Stimulated activated CD4-positive, alpha-beta T cell treated with anti-CD3 and anti-CD28 coated beads, Interleukin-2, amount 100 ng/mL, for 24 hours (primary cell): ENCODE measurements at places on chromosomes 1 and 21.

GRCh38 chr1:24939040-24939674, 9.1 kb upstream of the RUNX3 start:
- no peak for DNase-seq

DNA sequence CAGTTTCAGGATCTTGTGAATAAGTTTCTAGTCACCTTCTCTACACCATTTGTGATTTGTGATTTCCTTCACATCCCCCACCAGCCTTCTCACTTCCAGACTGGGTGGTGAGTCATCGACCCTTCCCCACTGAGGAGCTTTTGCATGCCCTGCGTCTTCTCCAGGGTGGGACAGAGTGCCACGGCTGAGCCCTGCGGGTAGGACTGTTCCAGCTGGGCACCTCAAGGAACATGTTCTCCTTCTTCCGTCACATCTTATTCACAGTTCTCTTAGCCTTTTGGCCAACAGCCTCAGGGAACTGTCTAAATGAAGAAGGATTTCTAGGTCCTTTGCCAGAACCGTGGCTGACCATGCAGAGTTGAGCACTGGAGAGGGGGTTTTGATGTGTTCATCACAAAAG, 116.5 kb downstream of the TMEM53 start:
- DNase-seq, result no peak

- DNase-seq, result peak; percentile 69
These were observed at the start of gene TNFRSF4 for GRCh38 chr1:1213345-1214265. Gene TNFRSF4, minus strand, starts transcription at chr1:1214153. Its CDS starts 26 bp downstream, at chr1:1214127.

- no peak for DNase-seq
These were observed 14.3 kb downstream of the ADARB1 start for GRCh38 chr21:45088729-45089128.

GRCh38 chr1:22406722-22407495, 44.7 kb upstream of the ZBTB40 start:
- no peak for DNase-seq

GRCh38 chr1:4108758-4109627, 208.9 kb upstream of the C1orf174 start:
- DNase-seq, result no peak

DNA sequence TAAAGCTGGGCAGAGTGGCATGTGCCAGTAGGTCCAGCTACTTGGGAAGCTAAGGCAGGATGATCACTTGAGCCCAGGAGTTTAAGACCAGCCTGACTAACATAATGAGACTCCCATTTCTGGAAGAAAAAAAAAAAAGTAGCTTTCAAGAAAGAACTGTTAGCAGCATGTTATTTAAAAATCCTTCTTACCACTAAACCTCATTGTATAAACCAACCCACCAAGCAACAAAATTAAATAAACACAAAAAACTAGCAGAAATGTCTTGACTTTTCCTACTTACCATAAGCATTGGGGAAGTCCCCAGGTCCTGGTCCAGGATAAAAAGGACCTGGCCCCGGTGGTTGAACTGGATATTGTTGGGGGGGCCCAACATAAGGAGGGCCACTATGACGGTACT, 192.9 kb upstream of the HP1BP3 start:
- no peak for DNase-seq

- peak; percentile 22 for DNase-seq
These were observed 57.6 kb upstream of the JUN start for GRCh38 chr1:58841455-58841854.

- no peak for DNase-seq
These were observed 1.5 kb downstream of the PTGFRN start for GRCh38 chr1:116911188-116911553.
